Brain microvascular endothelial cell (primary cell): ENCODE measurements at places on chromosomes 16 and 17.

DNA sequence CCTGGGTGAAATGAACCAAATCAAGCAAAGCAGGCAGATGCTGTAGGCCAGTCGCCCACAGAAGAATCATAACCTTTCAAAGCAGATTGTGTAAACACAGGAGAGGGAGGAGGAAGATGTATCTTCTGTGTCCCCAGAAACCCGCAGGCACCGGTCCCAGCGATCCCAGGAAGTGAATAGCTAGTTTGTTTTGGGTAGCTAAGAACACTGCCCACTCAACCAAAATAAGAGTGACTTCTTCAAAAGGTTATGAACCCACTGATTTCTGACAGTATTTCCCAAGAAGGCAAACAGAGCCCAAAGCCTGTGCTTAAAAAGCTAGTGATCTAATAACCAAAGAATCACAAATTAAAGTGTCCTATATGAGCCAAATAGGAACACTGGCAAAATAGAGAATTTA is 67.8 kb downstream of the GRIN2A start:
- DNase-seq, result peak; percentile 48

DNA sequence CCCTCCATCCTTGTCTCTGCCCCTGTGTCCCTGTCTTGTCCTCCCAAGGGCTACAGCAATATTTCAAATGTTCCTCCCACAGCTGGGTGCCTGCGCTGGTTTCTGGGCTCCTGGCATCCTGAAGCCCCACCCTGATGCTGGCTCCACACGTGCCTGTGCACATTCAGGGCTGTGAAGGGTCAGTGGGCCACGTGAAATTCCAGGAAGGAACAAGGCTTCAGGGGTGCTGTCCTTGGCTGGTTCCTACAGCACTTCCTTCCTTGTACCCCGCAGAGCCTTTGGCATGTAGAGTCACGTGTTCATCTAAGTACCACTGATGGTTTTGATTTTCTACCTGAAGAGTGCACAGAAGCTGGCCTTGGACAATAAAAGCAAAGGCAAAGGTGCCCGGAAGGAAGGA is 57.7 kb upstream of the NLK start:
- no peak for DNase-seq

- no peak for DNase-seq
Observed at GRCh38 chr16:81756615-81757356, 22.3 kb upstream of the PLCG2 start.

GRCh38 chr16:81500833-81501521 is 56.4 kb downstream of the CMIP start:
- peak; percentile 59 for DNase-seq

DNA sequence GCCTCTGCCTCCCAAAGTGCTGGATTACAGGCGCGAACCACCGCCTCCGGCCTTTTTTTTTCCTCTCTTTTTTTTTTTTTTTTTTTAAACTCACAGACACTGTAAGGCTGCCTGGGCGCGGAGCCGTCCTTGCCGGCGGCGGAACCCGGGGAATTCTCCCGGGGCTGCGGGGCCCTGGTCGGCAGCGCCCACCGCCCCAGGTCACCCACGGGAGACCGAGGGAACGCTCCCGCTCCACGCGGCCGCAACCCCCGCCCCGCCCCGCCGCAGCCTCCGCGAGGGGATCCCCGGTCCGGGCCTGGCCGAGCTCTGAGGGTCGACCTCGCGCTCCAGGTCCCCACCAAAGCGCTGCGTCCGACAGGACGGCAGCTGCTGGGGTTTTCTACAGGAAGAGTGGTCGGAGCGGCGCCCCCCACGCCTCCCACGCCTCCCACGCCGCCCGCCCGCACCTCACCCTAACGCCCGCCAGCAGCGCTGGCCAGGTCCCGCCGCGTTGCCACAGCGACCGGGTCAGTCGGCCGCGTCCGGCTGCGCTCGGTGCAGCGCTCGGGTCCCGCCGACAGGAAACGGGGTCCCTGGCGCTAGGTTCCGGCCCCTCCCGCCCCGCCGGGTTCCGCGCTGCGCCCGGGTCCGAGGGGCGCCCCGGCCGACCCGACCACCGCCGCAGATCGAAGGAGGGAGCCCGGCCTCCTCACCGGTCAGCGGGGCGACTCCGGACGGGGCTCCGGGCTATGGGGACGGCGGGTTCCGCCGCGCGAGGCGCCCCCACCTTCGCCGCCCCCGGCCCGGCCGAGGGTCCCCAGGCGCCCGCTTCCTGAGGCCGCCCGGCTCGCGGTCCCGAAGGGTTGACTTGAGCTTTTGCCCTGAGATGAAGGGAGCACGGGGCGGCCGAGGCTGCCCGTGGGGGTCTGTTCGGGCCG is at the start of gene CCDC57:
CCDC57 (minus strand) TSS at position 512 of the 920 bp plus-strand sequence. CDS start 10,898 bp downstream, outside the sequence.
- no peak for DNase-seq

- no peak for DNase-seq
Observed at GRCh38 chr17:31568121-31568520, 176.6 kb downstream of the RAB11FIP4 start.

GRCh38 chr16:67349172-67349571 is 22.6 kb downstream of the LRRC36 start:
- no peak for DNase-seq

GRCh38 chr17:82127315-82127595 is 29.2 kb upstream of the FASN start:
- no peak for DNase-seq
